CD4-positive, alpha-beta T cell treated with Interleukin-17A for 1 hour (primary cell): ENCODE measurements at places on chromosomes 2 and 18.

GRCh38 chr2:68907920-68908253 is 36.7 kb upstream of the BMP10 start:
- no peak for DNase-seq

DNA sequence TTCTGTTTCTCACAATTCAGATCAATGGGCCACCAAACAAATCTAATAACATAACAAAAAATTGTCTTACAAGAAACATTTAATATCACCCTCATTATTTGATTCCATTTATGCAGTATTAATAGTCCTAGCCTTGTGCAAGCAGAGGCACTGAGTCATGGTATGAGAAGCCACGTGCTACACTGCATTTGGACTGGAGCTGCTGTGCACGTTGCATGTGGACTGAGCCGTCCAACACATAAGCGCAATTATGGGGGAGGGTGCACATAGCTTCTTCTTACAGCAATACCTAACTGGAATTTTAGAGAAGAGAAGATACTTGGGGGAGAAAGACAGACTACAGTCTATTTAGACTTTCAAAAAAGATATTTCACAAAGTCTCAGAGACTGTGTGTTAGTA is 329.6 kb upstream of the ID2 start:
- no peak for DNase-seq

DNA sequence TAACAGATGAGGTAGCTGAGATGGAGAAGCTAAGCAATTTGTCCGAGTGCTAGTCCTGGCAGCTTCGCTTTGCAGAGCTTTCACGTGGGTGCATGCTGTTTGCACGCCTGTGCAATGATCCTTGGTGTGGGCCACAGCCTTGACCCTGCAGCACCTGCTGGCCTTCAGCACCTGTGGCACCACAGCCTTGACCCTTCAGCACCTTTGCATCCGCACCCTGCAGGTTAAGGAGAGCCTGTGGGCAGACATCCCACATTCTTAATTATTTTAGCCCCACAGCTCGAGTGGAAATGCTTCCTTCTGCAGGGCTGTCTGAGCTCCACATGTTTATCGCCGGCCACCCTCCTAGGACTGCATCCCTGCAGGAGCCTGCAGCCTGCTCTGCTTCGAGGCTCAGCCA is 19.3 kb downstream of the NCK2 start:
- DNase-seq: no peak

DNA sequence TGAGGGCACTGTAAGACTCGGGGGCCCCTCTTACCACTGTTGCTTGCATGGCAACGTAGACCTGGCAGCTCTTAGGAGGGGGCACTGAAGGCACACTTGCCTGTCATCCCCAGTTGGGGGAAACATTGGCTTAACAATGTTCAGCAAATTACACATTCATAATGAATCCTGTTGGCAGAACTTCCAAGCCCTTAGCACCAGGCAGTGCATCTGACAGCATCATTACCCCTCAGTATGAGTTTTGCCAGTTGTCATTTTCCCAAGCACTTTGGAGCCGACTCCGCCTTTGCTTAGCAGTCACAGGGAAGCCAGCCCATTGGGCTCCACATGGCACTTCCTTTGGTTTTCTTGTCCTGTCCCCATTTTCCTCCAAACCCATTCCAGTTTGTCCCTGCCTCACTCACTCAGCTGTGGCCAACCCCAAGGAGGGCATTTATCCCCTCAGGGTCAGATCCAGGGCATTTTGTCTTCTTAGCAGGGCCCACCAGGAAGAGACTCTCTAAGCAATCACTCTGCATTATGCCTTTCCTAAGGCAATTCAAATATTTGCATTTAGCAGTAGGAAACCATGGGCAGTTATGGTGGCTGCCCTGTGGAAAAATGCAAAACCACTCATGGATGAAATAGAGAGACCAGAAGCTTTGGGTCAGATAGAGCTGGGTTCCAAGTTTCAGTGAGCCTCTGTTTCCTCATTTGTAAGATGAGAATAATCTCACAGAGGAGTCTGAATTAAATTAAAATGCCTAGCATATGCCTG is 73.9 kb downstream of the VSNL1 start:
- DNase-seq: no peak

GRCh38 chr2:196551014-196551413 is 88.5 kb upstream of the CCDC150 start:
- no peak for DNase-seq

DNA sequence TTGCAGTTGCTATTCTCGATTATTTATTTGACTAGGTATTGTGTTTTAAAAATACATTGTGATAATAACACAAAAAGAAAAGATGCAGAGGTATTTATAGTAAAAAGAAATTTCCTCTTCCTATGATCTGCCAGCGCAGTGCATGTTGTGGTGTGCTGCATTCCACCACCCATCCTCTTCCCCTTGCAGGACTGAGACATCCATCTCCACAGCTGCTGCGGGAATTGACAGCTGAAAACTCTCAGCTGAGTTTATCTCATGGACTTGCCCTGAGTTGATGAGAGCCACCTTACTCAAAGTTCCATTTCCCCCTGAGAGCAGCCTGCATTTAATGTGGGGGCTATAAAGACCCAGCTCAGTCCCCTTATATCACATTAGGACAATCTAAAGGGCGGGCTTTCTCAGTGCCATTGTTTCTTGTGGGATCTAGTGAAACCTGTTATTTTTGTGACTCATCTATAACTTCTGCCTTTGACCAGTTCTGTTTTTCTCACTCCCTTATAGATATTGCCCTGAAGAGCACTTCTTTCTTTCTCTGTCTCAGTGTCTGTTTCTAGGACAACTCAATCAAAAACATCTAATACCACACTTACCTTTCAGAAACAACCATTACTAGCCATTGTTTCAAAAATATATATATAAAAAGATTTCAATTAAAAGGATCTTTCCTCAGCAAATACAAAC is 698.5 kb downstream of the NR4A2 start:
- no peak for DNase-seq

GRCh38 chr18:52150050-52150449 is 189.9 kb upstream of the DCC start:
- no peak for DNase-seq

GRCh38 chr2:15359716-15360531 is 201.2 kb downstream of the NBAS start:
- DNase-seq: no peak

- no peak for DNase-seq
Observed at GRCh38 chr2:129201696-129202095, 777.8 kb upstream of the RAB6C start.

GRCh38 chr2:9800975-9801726 is 42.1 kb upstream of the TAF1B start:
- peak; percentile 81 for DNase-seq

- DNase-seq: no peak
Observed at GRCh38 chr2:152292991-152293390, 42.0 kb upstream of the FMNL2 start.

DNA sequence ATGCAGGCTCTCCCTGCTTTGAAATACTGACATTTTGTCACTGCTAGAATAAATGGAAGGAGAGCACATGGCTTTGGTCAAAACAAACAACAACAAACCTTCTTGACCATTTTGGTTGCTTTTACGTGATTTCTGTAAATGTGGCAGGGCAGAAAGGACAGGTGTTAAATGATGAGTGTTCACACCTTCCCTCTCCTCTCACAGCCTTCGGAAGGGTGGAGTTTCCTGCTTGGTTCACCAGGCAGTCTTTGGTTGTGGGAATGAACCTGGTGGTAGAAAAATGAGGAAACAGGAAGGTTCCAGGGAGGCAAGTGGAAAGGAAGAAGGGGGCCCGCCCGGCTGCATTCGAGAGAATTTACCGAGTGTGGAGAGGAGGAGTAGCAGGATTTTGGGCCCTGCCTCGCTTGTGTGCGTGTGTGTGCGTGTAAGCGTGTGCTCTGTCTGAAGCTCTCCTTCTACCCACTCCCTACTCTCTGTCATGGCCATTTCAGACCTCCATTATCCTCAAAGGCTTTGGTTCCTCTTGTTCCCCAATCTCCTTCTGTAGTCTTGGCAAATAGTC is 23.7 kb upstream of the SPP2 start:
- peak; percentile 26 for DNase-seq

DNA sequence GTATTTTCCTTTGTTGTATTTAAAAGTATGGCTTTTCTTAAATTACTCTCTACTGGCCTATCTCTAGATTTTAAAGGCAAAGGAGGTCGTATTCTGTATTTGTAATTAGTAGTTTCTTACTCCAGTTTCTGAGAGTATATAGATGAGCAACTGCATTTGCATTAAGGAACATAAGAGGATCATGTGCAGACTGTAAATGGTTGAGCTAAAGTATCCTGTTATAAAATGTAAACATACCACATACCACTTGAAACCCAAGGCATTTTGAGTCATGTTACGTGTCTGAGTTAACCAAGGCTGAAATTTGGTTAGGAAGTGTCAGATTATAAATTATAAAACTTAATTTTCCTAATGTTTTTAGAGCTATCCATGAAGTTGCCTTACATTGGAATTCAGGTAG is 76.3 kb downstream of the GPD2 start:
- DNase-seq: no peak

DNA sequence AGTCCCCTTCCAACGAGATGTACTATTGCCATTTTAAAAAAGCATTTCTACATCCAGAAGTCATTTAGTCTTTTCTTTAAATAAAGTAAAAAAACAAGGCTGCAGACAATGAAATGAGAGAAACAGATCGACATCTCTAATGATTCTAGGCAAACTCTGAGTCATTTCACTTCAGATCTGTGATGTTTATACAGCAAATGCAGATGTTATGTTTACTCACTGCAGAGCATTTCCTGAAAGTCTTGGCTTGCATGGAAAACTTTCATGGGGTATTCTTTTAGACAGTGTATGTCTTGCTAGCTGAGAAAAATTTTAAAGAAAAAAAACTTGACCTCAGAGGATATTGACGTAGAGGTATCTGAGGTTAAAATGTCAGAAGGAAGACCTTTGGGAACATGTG is 797.4 kb downstream of the CNTNAP5 start:
- no peak for DNase-seq

DNA sequence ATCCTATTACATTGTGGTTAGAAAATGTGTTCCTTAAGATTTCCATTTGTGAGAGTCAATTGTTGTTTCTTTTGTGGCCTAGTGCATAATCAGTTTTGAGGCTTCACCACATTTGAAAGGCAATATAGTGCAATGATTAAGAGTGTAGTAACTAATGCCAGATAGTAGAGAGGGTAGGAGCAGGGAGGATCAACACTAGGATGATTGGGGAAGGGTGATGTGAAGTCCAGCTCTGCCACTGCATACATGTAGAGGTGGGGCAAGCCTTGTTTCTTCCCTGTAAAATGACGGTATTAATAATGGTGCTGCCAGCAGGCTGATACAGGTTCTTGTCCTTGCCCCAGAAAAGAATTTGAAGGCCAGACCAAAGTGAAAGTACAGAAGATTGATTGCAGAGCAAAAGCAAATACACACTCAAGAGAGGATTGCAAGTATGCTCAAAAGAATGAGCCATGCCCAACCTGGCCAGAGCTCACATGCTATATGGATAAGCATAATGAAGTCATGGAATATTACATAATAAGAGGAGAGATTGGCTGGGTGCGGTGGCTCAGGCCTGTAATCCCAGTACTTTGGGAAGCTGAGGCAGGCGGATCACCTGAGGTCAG is 8.0 kb downstream of the SP100 start:
- no peak for DNase-seq

GRCh38 chr2:69789175-69789721 is 40.2 kb upstream of the GMCL1 start:
- DNase-seq: no peak

- no peak for DNase-seq
Observed at GRCh38 chr2:70357684-70358071, 55.8 kb upstream of the FAM136A start.

DNA sequence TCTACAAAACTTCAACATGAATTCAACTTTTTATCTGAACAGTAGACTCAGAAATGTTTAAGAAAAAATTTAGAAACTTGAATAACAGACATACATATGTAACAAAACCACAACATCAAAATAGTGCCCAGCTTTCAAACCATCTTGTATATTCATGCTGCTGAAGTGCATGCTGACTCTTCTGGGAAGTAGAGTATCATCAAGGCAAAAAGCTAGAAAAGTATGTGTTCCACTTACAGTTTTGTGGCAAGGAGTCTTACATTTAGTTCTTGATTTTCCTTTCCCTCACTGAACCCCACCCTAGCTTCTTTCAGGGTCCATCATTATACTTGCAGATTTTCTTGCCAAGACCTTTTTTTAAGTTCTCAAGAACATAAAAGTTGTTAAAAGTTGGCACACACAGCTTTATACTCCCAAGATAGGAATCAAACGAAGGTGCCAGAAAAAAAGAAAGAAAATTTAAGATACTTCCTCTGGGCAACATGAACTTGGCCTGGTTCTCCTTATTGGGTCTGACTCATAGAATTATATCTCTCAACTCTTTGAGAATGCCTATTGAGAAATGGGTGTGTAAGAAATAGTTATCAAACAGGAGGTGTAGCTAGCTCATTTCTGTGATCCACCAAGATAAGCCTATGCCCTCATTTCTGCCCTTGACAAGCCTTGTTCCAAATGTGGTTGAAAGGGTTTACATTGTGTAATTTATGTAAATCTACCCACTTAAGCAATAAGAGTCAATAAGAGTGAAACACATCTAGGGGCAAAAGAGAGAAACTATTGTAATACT is 667.6 kb upstream of the ACVR2A start:
- DNase-seq: no peak

DNA sequence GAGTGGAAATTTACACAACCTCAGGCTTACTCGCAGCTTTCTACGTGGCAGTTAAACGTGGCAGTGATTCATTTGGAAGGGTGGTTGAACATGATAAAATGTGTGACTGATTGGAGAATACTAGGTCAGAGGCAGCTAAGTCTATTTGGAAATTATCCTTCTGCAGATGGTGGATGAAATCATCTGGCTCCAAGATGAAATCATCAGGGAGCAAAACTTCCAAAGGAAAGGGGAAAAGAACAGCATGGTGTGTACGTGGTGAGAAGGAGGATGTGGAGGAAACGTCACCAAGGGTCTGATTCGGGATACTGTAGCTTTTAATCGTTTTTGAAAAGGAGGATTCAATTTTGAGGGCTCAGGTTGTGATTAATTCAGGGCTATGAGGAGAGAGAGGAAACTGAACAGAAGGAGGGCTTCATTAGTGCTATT is 47.9 kb downstream of the COL3A1 start:
- DNase-seq: no peak

DNA sequence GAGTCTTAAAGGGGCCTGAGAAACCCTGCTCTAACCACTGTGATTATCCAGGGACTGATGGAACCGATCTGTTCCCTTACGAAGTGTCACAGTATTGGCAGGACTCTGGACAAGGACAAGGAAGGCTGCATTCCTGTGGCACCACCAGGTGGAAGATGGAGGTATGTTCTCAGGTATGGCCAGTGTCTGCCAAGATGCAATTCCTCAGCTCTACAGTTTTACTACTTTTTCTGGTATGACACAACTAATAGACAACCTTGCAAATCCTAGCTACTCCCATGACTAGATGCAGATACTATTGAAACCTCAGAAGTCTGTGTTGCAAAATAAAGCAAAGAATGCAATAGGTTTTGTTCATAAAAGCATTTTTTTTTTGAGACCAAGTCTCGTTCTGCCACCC is 14.6 kb downstream of the RAB31 start:
- DNase-seq: no peak

- DNase-seq: no peak
Observed at GRCh38 chr2:242011991-242012764, 142.6 kb downstream of the RTP5 start.

GRCh38 chr18:23588836-23589560 is 2.7 kb upstream of the NPC1 start:
- DNase-seq: no peak
